NCI-H1417 (cell line): ENCODE measurements at places on chromosomes 1 and 21.

GRCh38 chr1:24996456-24996855, 66.4 kb upstream of the RUNX3 start:
- DNase-seq: no peak

DNA sequence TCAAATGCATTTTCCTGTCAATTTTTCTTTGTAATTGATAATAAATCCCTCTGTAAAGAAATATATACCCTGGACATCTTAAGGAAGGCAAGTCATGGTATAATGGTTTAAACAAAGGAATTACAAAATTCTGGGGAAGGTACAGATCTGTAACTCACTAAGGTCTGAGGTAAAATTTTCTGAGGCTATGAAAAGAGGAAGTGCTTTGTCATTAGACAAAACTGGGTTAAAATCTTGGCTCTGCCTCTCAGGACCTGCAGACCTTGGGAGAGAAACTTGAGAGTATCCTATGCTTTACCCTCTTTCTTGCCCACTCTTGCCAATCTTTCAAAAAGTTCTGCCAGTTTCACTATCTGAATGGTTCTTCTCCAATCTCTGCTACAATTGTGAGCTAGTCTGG, 26.8 kb upstream of the BEND5 start:
- no peak for DNase-seq

GRCh38 chr1:112524251-112524650, 15.5 kb downstream of the WNT2B start:
- no peak for DNase-seq

DNA sequence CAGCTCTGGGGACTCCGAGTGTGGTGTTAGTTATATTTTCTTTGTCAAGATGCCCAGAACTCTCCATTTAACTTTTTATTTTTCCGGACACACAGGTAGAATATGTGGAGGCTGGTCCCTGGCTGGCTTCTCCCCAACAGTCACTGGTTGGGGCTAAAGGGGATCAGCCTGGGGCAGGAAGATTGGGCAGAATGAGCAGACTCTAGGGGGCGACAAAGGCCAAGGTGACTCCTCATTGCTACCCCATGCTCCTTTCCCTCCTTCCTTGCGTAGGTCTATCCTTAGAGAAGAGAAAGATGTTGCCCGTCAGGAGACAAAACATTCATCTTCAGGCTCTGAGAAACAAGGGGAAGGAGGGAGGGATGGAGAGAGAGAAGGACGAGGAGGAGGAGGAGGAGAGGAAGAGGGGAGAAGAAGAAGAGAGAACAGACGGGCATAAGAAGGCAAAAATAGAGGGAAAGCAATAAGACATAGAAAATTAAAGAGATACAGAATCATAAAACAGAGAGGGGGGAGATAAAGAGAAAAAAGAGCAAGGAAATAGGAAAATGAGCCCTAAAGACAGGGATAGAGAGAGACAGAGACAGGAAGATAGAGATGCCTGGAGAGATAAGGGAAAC, 89.9 kb downstream of the FOXD2 start:
- peak; percentile 37 for DNase-seq

DNA sequence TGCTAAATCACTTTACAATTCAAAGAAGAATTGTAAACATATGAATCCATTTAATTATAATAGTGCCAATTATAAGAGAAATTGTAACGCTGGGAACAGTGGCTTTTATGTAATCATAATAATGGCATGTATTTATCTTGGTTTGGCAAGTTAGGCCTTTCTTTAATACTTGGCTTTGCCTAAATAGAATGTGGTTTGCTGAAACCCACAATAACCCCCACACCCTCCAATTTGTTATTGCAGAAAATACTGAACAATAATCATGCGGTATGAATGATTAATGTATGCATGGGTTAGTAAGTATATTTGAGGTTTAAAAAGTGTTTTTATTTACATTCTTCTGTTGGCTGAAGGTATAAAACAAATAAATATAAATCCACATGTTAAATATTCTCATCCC, 138.2 kb downstream of the NFIA start:
- DNase-seq: no peak

GRCh38 chr1:85555867-85556573, 24.5 kb upstream of the CCN1 start:
- DNase-seq: no peak

GRCh38 chr1:203098445-203098844, 12.6 kb upstream of the MYOG start:
- DNase-seq: no peak

- no peak for DNase-seq
These were observed 39.9 kb downstream of the SIPA1L2 start for GRCh38 chr1:232589812-232590743.

DNA sequence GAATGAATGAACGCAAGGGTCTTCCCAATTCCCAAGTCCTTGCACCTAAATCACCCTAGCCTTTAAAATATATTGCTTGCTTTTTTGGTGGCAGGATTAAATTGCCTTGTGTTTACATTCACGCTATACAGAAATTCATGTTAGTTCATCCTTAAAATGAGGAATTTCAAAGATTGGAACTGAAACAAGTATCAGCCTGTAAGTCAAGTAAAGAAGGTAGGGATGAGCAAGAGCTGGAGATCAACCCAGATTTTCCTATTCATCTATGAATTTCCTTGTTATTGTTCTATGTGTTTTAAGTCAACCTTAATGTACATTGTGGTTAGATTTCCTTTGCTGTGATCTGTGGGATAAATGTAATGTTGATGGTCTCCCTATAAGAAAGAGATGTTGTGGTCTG, 248.2 kb downstream of the NFIA start:
- no peak for DNase-seq

DNA sequence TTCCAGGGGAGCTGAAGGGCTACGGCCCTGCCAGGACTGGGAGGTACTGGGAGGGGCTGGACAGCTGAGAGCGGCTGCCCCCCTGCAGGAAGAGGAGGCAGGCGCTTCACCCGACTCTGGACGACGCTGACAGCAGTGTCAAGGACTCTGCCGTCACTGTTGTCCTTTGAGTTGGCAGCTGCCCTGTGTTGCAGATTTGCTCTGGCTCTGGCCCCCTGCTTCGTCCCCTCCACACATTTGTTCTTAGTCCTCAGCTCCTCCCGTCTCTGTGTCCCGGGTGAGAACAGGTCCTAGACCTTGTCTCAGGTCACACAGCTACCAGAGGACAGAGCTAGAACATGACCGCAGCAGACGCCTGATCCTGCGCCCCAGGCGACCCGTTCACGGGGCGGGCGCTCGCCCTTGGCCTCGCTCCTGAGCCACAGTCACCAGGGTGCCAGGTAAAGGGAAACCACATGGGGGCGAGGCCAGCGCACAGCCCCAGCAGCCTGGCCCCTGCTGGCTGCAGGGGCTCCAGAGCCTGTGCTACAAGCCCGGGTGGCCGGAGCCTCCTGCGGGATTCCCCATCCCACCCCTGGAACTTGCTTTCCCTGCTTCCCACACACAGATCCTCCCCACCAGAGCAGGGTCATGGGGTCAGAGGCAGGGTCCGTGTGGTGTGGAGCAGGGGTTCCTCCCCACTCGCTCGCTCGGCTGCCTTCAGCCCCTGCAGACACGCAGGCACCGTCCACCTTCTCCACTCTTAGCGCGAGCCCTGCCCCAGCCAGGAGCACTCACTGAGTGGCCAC, 10.7 kb upstream of the NPHP4 start:
- peak; percentile 85 for DNase-seq

- peak; percentile 70 for DNase-seq
These were observed 454.3 kb downstream of the AJAP1 start for GRCh38 chr1:5108740-5109139.

- DNase-seq: no peak
These were observed 31.5 kb downstream of the WNT2B start for GRCh38 chr1:112540226-112540794.

DNA sequence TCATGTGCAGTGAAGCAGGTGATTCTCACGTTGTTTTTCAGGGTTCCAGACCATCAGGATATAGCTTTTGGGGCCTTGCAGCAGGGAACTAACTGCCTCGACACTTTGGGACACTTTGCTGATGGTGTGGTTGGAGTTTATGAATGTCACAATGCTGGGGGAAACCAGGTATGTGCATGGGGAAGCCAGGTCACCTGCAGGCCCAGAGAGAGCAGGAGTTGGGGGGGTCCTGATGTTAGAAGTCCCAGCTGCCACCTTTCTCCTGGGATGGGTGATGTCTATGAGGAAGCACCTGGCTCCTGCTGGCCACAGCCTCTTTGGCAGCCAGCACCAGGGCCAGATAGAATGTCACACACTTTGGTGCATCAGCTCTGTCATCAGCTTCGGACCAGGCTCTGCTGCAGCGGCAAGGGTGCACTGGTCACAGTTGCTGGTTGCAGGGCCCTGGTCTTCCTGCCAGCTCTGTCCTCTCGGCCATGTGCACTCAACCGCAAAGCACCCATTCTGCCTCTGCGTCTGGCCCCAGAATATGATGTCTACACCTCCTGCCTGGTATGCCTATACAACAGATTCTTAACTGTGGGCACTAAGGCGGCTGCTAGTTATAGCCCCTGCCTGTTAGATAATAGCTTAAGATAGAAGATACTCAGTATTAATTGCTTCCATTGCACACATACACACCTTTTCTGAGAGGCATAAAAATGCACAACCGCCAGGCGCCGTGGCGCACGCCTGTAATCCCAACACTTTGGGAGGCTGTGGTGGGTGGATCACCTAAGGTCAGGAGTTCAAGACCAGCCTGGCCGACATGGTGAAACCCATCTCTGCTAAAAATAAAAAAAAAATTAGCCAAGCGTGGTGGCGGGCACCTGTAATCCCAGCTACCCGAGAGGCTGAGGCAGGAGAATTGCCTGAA, 160.7 kb downstream of the PGBD5 start:
- no peak for DNase-seq

GRCh38 chr1:220301630-220302029, 29.4 kb upstream of the RAB3GAP2 start:
- DNase-seq: peak; percentile 7

GRCh38 chr1:212962509-212962908, 12.2 kb downstream of the VASH2 start:
- DNase-seq: no peak

DNA sequence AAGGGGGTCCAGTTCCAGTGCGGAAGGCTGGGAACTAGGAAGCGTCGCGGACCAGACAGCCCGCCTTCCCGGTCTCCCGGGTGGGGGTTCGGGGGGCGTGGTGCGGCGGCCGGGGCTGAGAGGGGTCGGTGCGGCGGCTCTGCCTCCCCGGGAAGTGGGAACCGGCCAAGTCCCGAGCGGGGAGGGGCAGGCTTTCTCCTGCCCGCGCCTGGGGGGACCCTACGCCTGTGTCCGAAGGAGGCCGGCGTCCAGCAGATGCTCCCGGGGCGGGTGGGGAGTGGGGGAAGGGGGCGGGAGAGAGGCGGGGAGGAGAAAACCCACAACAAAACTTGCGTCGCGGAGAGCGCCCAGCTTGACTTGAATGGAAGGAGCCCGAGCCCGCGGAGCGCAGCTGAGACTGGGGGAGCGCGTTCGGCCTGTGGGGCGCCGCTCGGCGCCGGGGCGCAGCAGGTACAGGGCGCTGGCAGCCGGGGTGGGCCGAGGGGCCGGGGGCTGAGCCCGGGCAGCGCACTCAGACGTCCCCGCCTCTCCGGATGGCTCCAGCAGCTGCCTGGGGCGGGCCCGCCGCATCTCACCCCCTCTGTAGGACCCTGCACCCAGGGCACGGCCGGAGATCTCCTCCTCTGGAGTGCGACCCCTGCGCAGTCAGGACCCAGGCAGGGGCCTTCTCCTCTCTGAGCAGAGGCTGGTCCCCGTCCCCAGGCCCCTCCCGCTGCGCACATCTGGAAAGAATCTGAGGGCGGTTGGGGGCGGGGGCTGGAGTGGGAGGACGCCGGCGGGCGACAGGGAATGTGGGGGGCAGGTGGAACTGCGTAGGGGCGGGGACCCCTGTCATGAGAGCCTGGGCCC, at the start of gene PODN:
Gene PODN (plus strand): TSS at position 355 of the 849 bp plus-strand sequence. CDS start 7,643 bp downstream, outside the sequence.
- DNase-seq: peak; percentile 41

DNA sequence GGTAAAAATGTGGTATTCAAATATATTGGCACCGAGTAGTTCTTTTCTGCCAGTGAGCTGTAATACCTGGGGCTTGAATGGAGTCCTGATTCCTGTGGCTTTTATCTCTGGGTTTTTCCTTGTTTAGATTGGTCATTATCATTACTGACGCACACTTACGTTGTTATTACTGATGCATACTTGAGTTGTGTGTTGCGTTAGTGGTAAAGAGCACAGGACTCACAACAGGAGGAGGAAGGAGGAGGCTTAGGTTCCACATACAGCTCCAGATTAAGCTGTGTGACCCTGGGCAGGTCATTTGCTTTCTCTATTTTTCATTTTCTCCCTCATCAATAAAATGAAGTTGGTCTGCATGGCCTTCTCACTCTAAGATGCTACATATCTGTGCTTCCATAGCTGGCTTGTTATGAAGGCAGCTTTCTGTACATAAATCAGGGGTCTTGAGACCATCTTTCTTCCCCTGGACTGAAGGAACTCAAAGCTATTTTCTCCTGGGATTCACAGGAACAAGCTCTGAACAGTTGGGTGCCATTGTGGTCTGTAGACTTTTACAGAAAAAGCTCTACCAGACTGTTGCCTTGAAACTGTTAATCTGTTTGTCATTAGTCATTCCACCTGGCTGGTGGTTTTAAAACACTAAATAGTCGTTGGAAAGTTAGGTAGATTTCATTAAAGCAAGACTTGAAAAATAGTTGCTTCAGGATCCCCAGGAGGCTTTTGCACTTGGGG, 5.6 kb downstream of the ARID1A start:
- no peak for DNase-seq
